Left lung (tissue), 14 donors: ENCODE measurements at places on chromosomes 5 and 9. TPM values are rescaled to one million over a fixed set of nuclear protein-coding genes. Genes with fewer than 3 reads are reported as not detected.

Gene PDCD1LG2
- polyA plus RNA-seq: 0.10 TPM

Gene BTNL3
- polyA plus RNA-seq: not detected

- no peak for DNase-seq
These were observed 99.2 kb downstream of the UHRF2 start for GRCh38 chr9:6512085-6512657.

GRCh38 chr5:1497242-1497777, 26.4 kb downstream of the LPCAT1 start:
- DNase-seq: peak; percentile 78

- DNase-seq: peak; percentile 39
These were observed 818.2 kb downstream of the TLR4 start for GRCh38 chr9:118522093-118523028.

GRCh38 chr5:140806834-140807775, at the start of gene PCDHA4:
TSS of gene PCDHA4 (plus strand) at chr5:140807068.
- DNase-seq: no peak

- DNase-seq: no peak
These were observed 17.3 kb upstream of the RNU6ATAC start for GRCh38 chr9:134181648-134182034.

DNA sequence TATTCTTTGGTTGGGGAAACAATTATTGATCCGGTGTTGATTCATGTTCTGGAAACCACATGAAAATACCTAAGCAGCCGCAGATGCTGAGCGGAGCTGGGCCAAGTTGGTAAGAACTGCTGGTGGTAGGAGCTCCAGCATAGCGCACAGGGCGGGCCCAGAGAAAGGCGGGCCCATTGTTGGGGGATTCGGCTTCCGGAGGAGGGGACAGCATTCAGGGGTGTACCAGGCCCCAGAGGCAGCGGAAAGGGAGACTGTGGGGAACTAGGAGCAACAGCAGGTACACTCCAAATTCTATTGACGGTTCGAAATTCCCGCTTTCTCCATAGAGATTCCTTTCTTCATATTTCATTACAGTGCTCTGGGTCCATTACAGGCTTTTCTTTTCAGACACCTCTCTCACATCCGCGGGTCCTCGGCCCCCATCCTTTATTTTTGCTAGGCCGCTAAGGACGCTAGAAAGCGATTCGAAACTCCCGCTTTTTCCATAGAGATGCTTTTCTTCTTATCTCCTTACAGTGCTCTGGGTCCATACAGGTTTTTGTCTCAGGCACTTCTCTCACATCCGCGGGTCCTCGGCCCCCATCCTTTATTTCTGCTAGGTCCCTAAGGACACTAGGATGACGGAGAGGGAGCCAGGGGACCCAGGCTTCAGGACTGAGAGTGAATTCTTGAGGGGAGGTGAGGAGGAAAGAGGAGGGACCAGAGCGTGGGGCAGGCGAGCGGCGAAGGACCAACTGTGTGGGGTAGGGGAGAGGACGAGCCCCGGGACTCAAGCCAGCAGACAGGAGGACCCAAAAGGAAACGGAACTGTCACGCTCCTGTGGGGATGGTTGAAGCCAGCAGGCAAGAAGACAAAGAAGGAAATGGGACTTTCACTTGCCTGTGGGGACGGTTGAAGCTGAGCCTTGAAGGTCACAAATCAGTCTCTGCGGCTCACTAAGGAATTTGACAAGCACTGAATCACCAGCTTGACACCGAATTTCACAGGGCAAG, at the start of gene CCDC152:
TSS of gene CCDC152 (plus strand) at position 213 of the 996 bp plus-strand sequence. CDS start 2,304 bp downstream, outside the sequence.
- DNase-seq: peak; percentile 20

GRCh38 chr9:35649431-35650340, 1.0 kb downstream of the SIT1 start:
- no peak for DNase-seq

GRCh38 chr5:34742061-34742460, 85.9 kb downstream of the RAI14 start:
- DNase-seq: no peak
